ENCODE measurements at places on chromosomes 5 and 9. TPM values are rescaled to one million over a fixed set of nuclear protein-coding genes. Genes with fewer than 3 reads are reported as not detected.

The GDNF gene
- not detected for total RNA-seq

DNA sequence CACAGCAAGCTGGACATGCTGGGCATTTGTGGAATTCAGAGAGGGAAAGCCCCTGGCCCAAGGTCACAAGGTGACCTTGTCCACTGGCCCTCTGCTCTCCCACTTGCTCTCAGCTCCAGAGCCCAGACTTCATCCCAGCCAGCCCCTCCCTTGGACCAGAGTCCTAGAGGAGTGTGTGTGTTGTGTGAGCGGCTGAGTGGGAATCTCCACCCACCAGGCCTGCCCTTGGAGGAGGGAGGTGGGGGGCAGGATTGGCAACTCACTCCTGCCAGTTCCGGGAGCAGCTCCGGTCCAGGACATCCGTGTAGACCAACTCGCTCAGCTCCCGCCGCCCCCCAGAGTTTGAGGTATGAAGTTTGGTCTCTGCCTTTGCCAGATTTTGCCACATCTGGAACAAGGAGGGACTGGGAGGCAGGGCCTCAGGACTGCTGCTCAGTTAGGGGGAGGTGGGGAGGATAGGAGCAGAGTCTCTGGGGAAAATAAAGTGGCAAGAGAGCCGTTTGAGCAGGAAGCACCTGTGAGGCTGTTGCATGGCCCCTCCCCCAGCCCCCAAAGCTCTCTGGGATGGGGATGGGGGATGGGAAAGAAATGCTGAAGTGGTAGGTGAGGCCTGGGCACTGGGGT is 1.4 kb downstream of the MZB1 start:
- H3K4me3 ChIP-seq: peak overlapping the region; percentile 6
- DNase-seq: no peak
- peaks cover 39% of the 10 kb centered on the region for H3K4me1 ChIP-seq
- H3K27me3 ChIP-seq: no peaks in the 10 kb centered on the region
- no peaks in the 10 kb centered on the region for H3K36me3 ChIP-seq

- no peak overlapping the region for H3K4me3 ChIP-seq
- DNase-seq: no peak
- no peaks in the 10 kb centered on the region for H3K36me3 ChIP-seq
- no peaks in the 10 kb centered on the region for H3K27me3 ChIP-seq
Measured at GRCh38 chr5:154761046-154761736, 6.0 kb downstream of the LARP1 start.

GRCh38 chr9:94782355-94783101 is 56.0 kb downstream of the AOPEP start:
- peak overlapping the region; percentile 79 for H3K27ac ChIP-seq
- no peak overlapping the region for H3K4me3 ChIP-seq
- no peaks in the 10 kb centered on the region for H3K27me3 ChIP-seq
- H3K36me3 ChIP-seq: no peaks in the 10 kb centered on the region
- H3K4me1 ChIP-seq: no peaks in the 10 kb centered on the region

- no peak overlapping the region for H3K4me3 ChIP-seq
- DNase-seq: no peak
- no peaks in the 10 kb centered on the region for H3K27me3 ChIP-seq
- H3K36me3 ChIP-seq: no peaks in the 10 kb centered on the region
Measured at GRCh38 chr9:114791312-114791711, 14.5 kb downstream of the TNFSF15 start.

- no peak overlapping the region for H3K4me3 ChIP-seq
- no peaks in the 10 kb centered on the region for H3K36me3 ChIP-seq
- no peaks in the 10 kb centered on the region for H3K27me3 ChIP-seq
- H3K27ac ChIP-seq: no peak overlapping the region
- H3K4me1 ChIP-seq: no peaks in the 10 kb centered on the region
Measured at GRCh38 chr5:76371960-76372322, 31.1 kb upstream of the IQGAP2 start.

The FGF1 gene
- total RNA-seq: 113 TPM

DNA sequence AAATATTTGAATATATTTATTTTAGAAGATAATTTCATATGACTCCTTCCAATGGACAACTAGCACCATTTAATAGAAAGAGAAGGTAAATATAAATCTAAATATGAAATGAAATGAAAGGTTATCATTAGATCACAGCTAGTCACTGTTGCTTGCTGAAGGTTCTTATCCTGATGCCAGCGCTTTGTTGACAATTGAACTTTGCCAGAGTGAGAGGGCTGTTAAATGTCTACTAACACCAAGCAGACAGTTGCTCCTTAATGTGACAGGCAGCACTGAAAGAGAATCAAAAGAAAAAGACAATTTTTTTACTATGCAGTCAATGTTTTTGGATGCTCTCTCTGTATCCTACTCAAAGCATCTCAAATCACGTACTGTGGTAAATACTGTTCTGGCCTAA is 152.6 kb upstream of the SEMA6A start:
- no peak overlapping the region for H3K4me3 ChIP-seq
- DNase-seq: no peak
- no peak overlapping the region for H3K27ac ChIP-seq
- H3K36me3 ChIP-seq: no peaks in the 10 kb centered on the region
- H3K4me1 ChIP-seq: no peaks in the 10 kb centered on the region

The WWC1 gene
- total RNA-seq: 0.78 TPM

GRCh38 chr9:98429613-98430012 is 174.2 kb upstream of the TBC1D2 start:
- no peaks in the 10 kb centered on the region for H3K36me3 ChIP-seq
- no peaks in the 10 kb centered on the region for H3K27me3 ChIP-seq
- no peak overlapping the region for H3K4me3 ChIP-seq
- no peak overlapping the region for H3K27ac ChIP-seq
- no peaks in the 10 kb centered on the region for H3K4me1 ChIP-seq

DNA sequence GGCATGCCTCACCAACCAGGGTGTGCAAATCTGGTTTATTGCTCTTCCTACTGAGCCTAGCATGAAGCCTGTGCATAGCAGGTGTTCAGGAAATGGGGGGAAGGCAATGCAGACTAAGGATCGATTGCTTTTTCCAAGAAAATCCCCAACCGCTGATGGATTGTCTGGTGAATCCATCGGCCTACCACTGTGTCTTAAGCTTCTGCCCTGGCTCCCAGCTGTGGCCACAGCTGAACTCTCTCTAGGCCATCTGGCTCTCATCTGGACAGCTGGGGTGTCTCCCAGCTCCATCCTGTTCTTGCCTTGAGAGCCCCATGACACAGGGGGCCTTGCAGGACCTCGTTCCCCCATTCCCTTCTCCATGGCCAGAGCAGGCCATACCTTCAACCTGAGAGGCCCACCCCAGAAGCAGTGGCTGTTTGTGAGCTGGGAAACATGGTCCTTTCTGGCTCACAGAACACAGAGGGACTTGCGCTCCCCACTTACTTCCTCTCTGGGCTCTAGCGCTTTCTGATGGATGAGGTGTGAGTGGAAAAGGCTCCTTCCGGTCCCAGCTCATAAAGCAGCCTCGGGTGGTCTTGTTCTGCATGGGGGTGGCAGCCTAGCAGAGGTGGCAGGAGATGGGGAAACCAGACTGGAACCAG is 41.8 kb downstream of the COL27A1 start:
- no peak for DNase-seq
- H3K4me1 ChIP-seq: no peaks in the 10 kb centered on the region
- no peak overlapping the region for H3K4me3 ChIP-seq
- no peaks in the 10 kb centered on the region for H3K36me3 ChIP-seq
- no peaks in the 10 kb centered on the region for H3K27me3 ChIP-seq

DNA sequence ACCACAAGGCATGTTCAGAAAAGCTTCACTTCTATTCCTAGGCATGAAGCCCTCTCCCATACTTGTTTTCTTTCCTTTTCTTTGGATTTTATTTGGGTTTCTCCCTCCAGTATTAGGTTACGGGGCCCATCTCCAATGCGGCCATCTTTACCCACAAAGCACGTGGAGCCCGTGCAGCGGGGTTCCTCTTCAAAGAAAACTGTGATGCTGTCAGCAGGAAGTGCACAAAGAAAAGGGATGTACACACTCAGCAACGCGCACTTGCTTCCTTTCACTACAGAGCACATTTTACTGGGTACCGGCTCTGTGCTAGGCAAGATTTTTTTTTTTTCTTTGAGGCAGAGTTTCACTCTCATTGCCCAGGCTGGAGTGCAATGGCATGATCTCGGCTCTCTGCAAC is 106.6 kb downstream of the COL23A1 start:
- no peak overlapping the region for H3K27ac ChIP-seq
- H3K36me3 ChIP-seq: no peaks in the 10 kb centered on the region
- H3K27me3 ChIP-seq: no peaks in the 10 kb centered on the region
- peak; percentile 16 for DNase-seq
- H3K4me3 ChIP-seq: no peak overlapping the region

DNA sequence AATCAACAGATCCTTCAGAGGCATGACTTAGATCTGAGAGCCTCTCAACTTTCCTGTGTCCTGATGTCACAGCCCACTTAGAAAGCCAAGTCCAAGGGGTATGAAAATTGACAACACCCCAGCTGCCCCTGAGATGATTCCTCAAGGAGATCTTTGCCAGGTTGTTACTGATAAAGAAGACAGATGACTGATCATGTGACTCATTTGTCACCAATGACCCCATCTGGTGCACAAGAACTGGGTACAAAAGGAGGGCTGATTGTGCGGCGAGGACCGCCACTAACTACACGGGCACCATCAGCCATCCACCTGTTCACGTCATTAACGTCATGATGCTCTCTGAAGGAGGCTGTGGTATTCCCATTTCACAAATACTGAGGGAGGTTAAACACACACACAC is 583.2 kb upstream of the KLF4 start:
- H3K27me3 ChIP-seq: no peaks in the 10 kb centered on the region
- no peak for DNase-seq
- H3K36me3 ChIP-seq: no peaks in the 10 kb centered on the region
- H3K27ac ChIP-seq: no peak overlapping the region
- H3K4me3 ChIP-seq: no peak overlapping the region
